Gastrocnemius medialis (tissue), 4 donors: ENCODE measurements at places on chromosomes 7 and 10.

DNA sequence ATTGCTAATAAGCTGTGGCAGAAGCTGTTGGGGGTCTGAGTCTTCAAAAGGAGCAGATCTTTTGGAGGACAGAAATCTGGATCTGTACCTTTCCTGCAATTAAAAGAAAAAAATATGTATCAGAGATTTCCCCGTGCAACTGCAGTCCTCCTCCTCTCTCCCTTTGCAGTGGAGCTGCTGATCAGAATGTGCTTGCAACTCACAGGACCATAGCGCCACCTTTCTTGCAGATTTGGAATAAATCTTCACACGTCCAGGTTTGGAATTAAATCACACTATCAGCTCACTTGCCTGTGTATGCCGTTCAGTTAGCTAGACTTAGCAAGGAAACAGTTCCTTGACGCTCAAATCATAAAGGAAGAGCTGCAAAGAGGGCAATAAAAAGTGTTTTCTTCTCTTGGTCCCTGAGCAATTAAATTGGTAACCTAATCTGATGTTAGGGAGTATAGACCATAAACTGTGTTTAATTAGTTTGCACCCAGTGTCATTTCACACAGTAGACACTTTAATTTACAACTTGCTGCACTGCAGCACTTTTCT is 77.4 kb downstream of the PON1 start:
- DNase-seq, result no peak

DNA sequence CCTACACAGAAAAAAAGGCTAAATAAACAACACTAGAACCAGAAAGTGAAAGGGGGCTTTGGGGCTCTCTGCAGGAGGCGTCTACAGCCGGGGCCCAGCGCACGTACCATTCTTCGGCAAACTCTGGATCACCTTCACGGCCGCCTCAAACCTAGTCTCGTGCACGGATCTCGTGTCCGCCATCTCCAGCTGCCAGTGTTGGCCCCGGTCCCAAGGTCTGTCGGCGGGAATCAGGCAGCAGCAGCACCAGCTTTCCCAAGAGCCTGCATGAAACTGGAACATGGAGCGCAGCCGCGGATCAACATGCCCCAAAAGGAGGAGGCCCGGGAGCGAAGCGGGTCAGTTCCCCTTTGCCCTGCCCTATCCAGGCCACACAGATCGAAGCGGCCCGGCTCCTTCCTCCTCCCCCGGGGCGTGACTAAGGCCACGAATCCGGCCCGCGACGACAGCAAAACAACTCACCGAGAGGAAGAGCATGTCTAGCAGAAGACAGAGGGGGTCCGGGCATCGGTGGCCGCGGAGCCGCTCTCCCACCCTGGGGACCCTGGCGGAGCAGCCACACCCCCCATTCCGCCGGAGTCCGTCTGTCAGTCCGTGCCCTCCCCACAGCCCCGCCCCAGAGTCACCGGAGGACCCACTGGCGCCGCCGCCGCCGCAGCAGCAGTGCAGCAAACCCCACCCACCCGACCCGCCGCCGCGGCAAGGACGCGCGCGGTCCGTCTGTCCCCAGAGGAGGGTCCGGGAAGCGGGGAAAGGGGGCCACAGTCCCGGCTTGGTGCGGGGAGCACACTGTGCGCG is at the start of gene ACBD5:
ACBD5 (minus strand) TSS at position 586 of the 798 bp plus-strand sequence; CDS start at position 477, 109 bp downstream.
- DNase-seq, result peak; percentile 90

- DNase-seq, result peak; percentile 56
These were observed 94.1 kb downstream of the PRKAG2 start for GRCh38 chr7:151782598-151783448.

- no peak for DNase-seq
These were observed 65.5 kb downstream of the ZRANB1 start for GRCh38 chr10:125007436-125007835.

DNA sequence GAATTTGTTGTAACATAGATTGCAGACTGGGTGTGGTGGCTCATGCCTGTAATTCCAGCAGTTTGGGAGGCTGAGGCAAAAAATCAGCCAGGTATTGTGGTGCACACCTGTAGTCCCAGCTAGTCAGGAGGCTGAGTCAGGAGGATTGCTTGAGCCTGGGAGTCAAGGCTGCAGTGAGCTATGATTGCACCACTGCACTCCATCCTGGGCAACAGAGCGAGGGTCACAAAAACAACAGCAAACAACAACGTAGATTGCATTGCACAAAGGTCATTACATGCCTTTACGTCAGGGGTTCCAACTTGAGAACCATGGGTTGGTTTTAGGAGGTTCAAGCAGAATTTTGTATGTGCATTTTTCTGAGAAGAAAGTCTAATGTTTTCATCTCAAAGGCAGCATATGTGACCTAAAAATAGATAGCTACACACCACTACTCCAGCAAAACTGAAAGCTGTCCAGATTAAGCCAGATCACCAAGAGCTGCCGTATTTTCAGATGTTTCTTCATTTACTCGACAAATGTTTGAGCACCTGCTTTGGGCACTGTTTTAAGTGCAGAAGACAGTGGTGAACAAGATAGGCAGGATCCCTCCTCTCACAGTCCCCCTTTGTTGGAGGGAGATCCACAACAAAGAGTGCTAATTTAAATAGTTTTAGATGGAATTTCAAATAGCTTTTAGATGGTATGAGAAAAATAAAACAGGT is 28.3 kb upstream of the CYP26C1 start:
- DNase-seq, result no peak

DNA sequence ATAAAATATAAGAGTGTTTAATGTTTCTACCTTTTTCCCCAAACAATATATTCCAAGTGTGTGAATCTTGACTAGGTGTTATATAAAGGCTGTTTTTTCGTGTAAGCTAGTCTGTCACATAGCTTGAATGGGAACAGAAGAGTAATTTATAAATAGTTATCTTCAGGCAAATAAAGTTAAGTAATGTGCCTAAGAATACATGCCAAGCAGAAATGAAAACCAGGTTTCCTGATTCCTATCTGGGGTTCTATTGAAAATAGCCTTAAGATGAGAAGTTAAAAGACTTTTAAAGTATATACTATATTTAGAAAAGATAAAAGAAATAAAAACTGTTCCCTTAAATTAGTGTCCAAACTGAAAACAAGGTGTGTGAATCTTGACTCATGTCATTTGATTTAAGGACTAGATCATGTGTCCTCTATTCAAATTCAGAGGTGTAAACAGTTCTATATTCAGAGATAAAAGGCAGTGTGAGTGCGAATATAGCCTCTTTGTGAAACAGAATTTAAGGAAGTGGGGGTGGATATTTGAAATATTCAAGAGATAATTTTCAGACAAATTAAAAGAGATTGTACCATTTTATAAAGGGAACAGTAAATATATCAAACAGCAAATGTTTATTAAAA is 247.5 kb downstream of the THSD7A start:
- no peak for DNase-seq
